ENCODE measurements at places on chromosomes 5 and 9. TPM values are rescaled to one million over a fixed set of nuclear protein-coding genes. Genes with fewer than 3 reads are reported as not detected.

NFIB gene
- 10.0 TPM for total RNA-seq

ABCA1 gene
- 3.5 TPM for total RNA-seq

TRIP13 gene
- 65.8 TPM for total RNA-seq

SPINK6 gene
- total RNA-seq: 0.75 TPM

PTPRD gene
- 0.35 TPM for total RNA-seq

OBP2B gene
- not detected for total RNA-seq

LCN10 gene
- 0.14 TPM for total RNA-seq

TXNDC8 gene
- total RNA-seq: not detected

GPRIN1 gene
- total RNA-seq: 9.2 TPM

VDAC1 gene
- 376 TPM for total RNA-seq

ZDHHC21 gene
- total RNA-seq: 2.7 TPM

ESM1 gene
- not detected for total RNA-seq

ADAMTSL1 gene
- total RNA-seq: 0.08 TPM

SOX30 gene
- total RNA-seq: not detected

CEL gene
- 0.52 TPM for total RNA-seq

CSF1R gene
- 0.31 TPM for total RNA-seq

GAS1 gene
- total RNA-seq: 0.09 TPM

SLC23A1 gene
- total RNA-seq: 1.3 TPM

TEX48 gene
- total RNA-seq: not detected

PCDHA1 gene
- total RNA-seq: 0.14 TPM

SPATA31C2 gene
- not detected for total RNA-seq

PIP5K1B gene
- not detected for total RNA-seq

LIX1 gene
- total RNA-seq: not detected

LHX3 gene
- 0.08 TPM for total RNA-seq

NOXA1 gene
- total RNA-seq: 1.6 TPM

LCN12 gene
- total RNA-seq: 1.2 TPM

OTP gene
- total RNA-seq: 0.09 TPM

HSDL2 gene
- total RNA-seq: 24.1 TPM

Measured in A549 treated with AZD2906 at 1 μM for 4 hours (cell line).